ENCODE measurements at places on chromosomes 12 and 14.
A peak's percentile ranks its signal among the peaks of the same experiment; 100 is the strongest.

- no peak for DNase-seq
- peaks cover 3% of the 10 kb centered on the region for H3K36me3 ChIP-seq
- no peak overlapping the region for H3K27ac ChIP-seq
Measured at GRCh38 chr14:21213652-21214051, 55.6 kb downstream of the HNRNPC start.

DNA sequence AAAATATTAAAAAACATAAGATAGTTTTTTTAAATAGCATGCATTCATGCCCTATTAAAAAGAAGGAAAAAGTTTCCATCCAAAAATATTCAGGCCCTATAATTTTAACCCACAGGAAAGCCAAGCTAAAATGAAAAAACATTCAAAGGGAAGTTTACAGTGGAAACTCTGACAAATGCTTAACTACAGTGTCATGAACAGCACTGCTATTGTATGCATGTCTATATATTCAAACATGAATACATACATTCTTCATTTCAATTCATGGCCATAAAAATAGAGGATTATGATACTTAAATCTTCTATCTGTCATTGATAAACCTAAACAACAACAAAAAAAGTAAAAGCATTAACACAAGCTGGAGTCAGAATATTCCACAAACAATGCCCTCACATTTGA, 67.4 kb downstream of the PPP2R5E start:
- H3K27ac ChIP-seq = no peak overlapping the region
- H3K4me3 ChIP-seq = no peak overlapping the region
- H3K27me3 ChIP-seq = no peaks in the 10 kb centered on the region

GRCh38 chr14:35985474-35986218, 159.5 kb downstream of the BRMS1L start:
- no peaks in the 10 kb centered on the region for H3K27me3 ChIP-seq
- H3K27ac ChIP-seq = no peak overlapping the region
- no peaks in the 10 kb centered on the region for H3K4me1 ChIP-seq
- no peak for DNase-seq

- no peak for DNase-seq
- no peaks in the 10 kb centered on the region for H3K27me3 ChIP-seq
- H3K4me1 ChIP-seq = no peaks in the 10 kb centered on the region
- peak overlapping the region; percentile 19 for H3K27ac ChIP-seq
- no peaks in the 10 kb centered on the region for H3K36me3 ChIP-seq
- H3K4me3 ChIP-seq = no peak overlapping the region
Measured at GRCh38 chr12:666766-667308, 3.6 kb upstream of the NINJ2 start.

GRCh38 chr12:120705618-120706017, 4.6 kb upstream of the UNC119B start:
- no peak overlapping the region for H3K4me3 ChIP-seq
- H3K36me3 ChIP-seq = no peaks in the 10 kb centered on the region
- no peak for DNase-seq
- H3K27ac ChIP-seq = no peak overlapping the region
- H3K4me1 ChIP-seq = no peaks in the 10 kb centered on the region

GRCh38 chr12:121748218-121748570, 35.6 kb downstream of the TMEM120B start:
- H3K27me3 ChIP-seq = no peaks in the 10 kb centered on the region
- H3K27ac ChIP-seq = peak overlapping the region; percentile 74
- H3K4me3 ChIP-seq = no peak overlapping the region
- DNase-seq = no peak
- H3K36me3 ChIP-seq = no peaks in the 10 kb centered on the region

DNA sequence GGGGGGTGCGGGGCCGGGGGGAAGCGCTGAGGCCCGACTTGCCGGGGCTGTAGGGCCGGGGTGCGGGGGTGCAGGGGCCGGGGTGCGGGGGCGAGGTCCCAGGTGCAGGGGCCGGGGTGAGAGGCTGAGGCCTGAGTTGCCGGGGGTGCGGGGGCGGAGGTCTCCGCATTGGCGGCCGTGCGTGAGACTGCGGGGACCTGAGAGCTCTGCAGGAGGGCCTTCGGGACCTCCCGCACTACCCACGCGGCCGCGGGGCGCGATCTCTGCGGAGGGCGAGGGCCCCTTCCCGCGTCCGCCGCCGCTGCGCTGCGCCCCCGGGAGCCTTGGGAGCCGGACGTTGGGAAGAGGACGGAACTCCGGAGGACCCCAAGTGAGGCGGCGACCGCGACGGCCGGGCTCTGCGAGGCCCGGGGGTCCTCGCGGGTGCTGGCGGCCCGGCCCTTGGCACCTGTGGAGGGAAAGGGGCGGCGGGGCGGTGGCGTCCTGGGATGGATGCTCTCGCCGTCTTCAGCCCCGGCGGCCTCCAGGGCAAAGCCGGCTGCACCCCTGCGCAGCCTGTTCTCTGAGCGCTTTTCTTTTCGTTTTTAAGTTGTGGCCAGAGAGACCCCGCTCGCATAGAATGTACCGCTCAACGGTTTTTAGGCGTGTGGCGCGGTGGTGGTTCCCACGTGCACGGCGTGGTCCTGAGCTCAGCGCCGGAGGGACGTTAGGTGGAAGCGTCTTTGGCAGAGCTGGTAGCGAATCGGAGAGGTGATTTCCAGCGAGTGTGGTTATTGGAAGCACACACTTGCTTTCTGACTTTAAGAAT, 1.3 kb downstream of the PIWIL1 start:
- no peaks in the 10 kb centered on the region for H3K36me3 ChIP-seq
- no peaks in the 10 kb centered on the region for H3K4me1 ChIP-seq
- no peak overlapping the region for H3K27ac ChIP-seq

- H3K36me3 ChIP-seq = no peaks in the 10 kb centered on the region
- DNase-seq = peak; percentile 65
- H3K4me3 ChIP-seq = no peak within 1 kb of the TSS
- peaks cover 8% of the 10 kb centered on the region for H3K27me3 ChIP-seq
Measured at GRCh38 chr12:113149361-113150150, at the start of gene CFAP73. Gene CFAP73 (plus strand): TSS chr12:113149724. CDS start chr12:113149858, 134 bp downstream.

- H3K27me3 ChIP-seq = no peaks in the 10 kb centered on the region
- H3K4me1 ChIP-seq = no peaks in the 10 kb centered on the region
- H3K36me3 ChIP-seq = no peaks in the 10 kb centered on the region
Measured at GRCh38 chr14:68269136-68269927, 449.8 kb downstream of the RAD51B start.

GRCh38 chr12:70928071-70928470, 7.5 kb upstream of the PTPRR start:
- H3K4me1 ChIP-seq = no peaks in the 10 kb centered on the region
- no peaks in the 10 kb centered on the region for H3K36me3 ChIP-seq
- no peak for DNase-seq
- H3K27ac ChIP-seq = no peak overlapping the region
- H3K27me3 ChIP-seq = no peaks in the 10 kb centered on the region
